Thyroid gland (tissue), 4 donors: ENCODE measurements at places on chromosomes 7 and 10.
A peak's percentile ranks its signal among the peaks of the same experiment; 100 is the strongest.

DNA sequence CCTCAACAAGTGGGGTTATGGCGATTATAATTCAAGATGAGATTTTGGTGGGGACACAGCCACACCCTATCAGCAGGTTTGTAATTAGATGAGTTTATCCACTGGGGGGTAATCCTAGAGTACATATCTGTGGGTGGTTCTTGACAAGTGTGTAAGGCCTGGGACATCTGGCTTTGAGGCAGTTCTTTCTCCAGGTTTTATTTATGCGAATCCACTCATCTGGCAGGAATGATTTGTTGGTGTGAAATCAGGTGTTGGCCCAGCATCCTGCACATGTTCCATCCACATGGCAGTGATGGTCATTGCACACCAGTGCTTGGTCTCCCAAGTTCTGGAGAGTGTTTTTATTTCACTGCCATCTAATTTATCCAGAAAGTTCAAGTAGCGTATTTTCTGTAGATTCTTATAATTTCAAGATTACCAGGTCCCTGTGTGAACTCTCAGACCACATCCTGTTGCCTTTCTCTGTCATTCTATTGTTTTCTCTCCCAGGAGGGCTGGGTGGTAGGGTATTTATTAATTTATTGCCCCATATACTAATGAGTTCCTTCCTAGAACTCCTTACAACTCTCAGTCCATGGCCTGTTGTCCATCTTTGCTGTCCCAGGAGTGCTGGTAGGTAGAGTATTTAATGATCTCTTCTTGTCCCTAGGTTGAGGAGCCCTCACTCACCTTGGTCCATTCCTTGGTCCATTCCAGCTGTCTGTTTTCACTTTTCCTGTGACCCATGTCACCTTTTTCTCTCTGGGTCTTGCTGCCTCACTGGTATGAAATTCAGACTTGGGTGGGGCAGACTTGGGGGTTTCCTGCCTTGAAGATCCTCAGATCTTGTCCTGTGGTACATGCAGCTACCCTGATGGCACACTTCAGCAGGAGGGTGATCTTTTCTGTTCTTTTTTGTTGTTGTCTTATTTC is 10.4 kb downstream of the RALA start:
- DNase-seq: no peak

GRCh38 chr7:33072471-33072870 is 9.9 kb upstream of the NT5C3A start:
- no peak for DNase-seq

DNA sequence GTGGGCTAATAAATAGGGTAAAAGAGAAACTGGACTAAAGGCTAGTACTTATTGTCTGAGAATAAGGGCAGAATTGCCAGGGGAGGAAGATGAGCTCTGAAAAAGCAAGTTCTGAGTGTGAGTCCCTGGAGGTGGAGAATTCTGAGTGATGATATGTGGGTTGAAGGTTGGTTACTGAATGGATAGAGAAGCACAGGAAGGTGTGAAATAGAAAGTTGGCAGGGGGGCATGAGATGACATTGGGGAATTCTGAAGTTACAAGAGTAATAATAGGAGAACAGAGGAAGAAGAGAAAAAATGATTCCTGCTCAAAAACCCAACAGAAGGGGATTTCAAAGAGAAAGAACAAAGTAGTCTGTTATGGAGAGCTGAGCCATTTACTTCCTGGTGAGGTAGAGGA is 76.9 kb downstream of the PRKCQ start:
- no peak for DNase-seq

GRCh38 chr10:109030581-109031210 is 892.6 kb downstream of the XPNPEP1 start:
- no peak for DNase-seq

DNA sequence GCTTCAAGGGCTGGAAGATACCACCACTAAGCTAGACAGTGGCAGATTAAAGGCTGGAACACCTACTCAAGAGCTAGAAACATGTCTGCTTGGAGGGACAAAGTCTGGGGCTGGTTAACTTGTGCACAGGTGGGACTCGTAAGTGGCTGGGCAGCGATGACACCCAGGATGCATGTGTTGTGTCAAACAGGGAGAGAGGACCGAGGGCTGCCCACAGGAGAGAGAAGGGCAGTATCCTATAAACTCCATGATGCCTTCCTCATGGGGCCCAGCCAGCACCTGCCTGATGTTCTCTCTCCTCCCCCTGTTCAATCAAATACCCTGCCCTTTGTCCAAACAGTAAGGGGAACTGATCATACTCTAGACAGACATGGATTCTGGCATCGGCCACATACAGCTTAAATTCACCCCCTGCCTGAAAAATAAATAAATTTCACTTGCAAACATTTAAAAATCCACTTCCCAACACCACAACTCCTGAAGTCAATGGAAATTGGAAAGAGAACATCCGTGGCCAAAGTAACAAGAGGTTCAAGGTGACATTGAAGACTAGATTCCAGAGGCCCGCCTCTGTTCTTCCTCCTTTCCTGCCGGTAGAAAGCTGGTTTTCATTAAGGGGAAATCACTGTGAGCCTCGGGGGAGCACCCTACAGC is 50.6 kb downstream of the CHST15 start:
- DNase-seq: no peak

DNA sequence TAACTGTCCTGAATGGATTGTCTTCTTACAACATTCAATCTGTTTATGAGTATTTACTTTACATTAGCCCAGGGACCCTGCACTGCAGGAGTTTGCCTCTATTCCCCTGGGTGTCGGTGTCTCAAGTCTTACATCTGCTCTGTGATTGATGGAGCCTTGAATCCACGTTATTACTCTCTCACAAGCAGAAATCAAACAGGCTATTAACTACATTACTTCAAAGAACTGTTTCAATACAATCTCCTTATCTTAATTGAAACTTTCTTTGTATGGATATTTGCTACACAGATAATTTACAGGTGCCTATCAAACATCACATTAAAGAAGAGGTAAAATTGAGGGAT is 3.1 kb upstream of the ARID5B start:
- DNase-seq: no peak

DNA sequence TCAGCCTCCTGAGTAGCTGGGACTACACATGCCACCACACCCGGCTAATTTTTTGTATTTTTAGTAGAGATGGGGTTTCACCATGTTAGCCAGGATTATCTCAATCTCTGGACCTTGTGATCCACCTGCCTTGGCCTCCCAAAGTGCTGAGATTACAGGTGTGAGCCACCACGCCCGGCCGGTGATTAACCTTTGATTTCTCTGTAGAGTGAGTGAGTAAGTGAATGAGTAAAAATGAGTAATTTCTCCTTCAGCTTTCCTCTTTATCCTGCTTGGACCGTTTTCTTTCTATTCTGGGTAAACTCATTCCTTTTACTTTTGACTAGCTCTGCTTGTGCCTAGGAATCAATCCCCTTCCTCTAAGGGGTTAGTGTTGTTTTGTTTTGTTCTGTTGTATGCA is 36.8 kb downstream of the ST7 start:
- DNase-seq: no peak

DNA sequence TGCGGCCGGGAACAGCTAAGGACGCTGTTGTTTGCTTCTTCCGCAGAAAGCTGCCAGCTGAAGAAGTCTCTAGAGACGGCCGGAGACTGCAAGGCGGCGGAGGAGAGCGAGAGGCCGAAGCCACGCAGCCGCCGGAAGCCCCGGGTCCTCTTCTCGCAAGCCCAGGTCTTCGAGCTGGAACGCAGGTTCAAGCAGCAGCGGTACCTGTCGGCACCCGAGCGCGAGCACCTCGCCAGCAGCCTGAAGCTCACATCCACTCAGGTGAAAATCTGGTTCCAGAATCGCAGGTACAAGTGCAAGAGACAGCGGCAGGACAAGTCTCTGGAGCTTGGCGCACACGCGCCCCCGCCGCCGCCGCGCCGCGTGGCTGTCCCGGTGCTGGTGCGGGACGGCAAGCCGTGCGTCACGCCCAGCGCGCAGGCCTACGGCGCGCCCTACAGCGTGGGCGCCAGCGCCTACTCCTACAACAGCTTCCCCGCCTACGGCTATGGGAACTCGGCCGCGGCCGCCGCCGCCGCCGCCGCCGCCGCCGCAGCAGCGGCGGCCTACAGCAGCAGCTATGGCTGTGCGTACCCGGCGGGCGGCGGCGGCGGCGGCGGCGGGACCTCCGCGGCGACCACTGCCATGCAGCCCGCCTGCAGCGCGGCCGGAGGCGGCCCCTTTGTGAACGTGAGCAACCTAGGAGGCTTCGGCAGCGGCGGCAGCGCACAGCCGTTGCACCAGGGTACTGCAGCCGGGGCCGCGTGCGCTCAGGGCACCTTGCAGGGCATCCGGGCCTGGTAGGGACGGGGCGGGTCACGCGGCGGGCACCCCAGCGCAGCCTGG is 2.4 kb downstream of the NKX2-3 start:
- no peak for DNase-seq

- no peak for DNase-seq
Measured at GRCh38 chr7:108650467-108650866, 80.8 kb downstream of the DNAJB9 start.

- DNase-seq: no peak
Measured at GRCh38 chr10:131784363-131785120, 116.3 kb upstream of the PPP2R2D start.

- DNase-seq: no peak
Measured at GRCh38 chr10:113320987-113321386, 231.9 kb upstream of the HABP2 start.

GRCh38 chr10:113178771-113179170 is 228.7 kb downstream of the TCF7L2 start:
- DNase-seq: no peak

- no peak for DNase-seq
Measured at GRCh38 chr7:125559921-125560320, 630.3 kb upstream of the POT1 start.

DNA sequence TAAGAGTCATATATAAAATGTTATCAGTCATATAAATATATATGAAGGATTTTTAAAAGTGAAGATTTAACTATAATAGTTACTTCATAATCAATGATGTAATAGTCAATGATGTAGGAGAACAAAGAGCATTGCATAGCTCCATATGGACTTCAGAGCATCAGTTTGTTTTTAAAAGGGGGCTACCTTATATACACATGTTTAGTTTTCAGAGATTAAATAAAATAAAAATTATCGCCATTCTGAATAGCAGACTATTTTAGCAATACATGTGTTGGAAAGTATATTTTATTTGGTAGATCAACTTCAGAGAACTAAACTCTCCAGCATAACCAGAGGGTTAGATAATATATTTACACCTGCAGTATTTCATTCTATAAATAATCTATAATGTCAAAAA is 29.1 kb upstream of the EPC1 start:
- no peak for DNase-seq

GRCh38 chr10:95739056-95739455 is 16.9 kb upstream of the ENTPD1 start:
- DNase-seq: no peak

- DNase-seq: no peak
Measured at GRCh38 chr10:118330295-118331076, 11.6 kb downstream of the FAM204A start.

DNA sequence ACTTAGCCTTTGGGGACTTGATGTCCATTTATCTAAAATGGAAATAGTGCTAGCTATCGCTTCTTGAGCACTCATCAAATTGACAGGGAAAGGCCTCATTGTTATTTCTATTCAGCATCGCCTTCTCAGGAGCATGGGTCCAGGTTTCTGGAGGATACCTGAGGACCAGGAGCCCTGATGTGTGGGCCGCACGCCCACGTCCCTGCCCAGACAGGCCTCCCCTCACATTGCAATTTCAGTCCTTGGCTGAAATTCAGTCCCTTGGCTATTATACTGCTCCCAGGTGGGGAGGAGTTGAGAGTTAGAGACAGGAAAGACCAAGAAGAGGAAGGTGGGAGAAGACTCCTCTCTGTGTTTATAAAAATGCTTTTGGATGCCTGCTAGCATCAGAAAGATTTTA is 38.9 kb downstream of the GPRIN2 start:
- DNase-seq: no peak

- no peak for DNase-seq
Measured at GRCh38 chr10:89438525-89438924, 24.2 kb downstream of the IFIT5 start.

GRCh38 chr10:22135591-22135990 is 82.2 kb downstream of the EBLN1 start:
- peak; percentile 68 for DNase-seq

- no peak for DNase-seq
Measured at GRCh38 chr7:69349291-69349690, 249.0 kb upstream of the AUTS2 start.

GRCh38 chr10:48456361-48456804 is 148.5 kb downstream of the ARHGAP22 start:
- peak; percentile 96 for DNase-seq

DNA sequence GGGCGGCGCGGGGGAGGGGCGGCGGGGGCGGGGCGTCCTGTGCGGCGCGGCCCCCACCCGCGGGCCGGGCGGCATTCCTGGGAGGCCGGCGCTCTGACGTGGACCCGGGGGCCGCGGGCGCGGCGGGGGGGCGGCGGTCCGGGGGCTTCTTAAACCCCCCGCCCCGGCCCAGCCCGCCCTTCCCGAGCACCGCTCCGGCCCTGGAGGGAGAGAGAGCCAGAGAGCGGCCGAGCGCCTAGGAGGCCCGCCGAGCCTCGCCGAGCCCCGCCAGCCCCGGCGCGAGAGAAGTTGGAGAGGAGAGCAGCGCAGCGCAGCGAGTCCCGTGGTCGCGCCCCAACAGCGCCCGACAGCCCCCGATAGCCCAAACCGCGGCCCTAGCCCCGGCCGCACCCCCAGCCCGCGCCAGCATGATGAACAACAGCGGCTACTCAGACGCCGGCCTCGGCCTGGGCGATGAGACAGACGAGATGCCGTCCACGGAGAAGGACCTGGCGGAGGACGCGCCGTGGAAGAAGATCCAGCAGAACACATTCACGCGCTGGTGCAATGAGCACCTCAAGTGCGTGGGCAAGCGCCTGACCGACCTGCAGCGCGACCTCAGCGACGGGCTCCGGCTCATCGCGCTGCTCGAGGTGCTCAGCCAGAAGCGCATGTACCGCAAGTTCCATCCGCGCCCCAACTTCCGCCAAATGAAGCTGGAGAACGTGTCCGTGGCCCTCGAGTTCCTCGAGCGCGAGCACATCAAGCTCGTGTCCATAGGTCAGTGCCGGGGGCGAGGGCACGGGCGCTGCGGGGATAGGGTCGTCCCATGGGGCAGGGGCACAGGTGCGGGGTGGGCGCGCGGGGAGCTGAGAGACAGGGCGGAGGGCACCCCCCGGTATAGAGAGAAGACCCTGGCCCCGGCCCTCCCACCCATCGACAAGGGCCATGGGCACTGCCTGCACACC is at the start of gene FLNC:
TSS of gene FLNC (plus strand) at position 176 of the 947 bp plus-strand sequence. CDS start at position 408, 232 bp downstream.
- DNase-seq: peak; percentile 41

DNA sequence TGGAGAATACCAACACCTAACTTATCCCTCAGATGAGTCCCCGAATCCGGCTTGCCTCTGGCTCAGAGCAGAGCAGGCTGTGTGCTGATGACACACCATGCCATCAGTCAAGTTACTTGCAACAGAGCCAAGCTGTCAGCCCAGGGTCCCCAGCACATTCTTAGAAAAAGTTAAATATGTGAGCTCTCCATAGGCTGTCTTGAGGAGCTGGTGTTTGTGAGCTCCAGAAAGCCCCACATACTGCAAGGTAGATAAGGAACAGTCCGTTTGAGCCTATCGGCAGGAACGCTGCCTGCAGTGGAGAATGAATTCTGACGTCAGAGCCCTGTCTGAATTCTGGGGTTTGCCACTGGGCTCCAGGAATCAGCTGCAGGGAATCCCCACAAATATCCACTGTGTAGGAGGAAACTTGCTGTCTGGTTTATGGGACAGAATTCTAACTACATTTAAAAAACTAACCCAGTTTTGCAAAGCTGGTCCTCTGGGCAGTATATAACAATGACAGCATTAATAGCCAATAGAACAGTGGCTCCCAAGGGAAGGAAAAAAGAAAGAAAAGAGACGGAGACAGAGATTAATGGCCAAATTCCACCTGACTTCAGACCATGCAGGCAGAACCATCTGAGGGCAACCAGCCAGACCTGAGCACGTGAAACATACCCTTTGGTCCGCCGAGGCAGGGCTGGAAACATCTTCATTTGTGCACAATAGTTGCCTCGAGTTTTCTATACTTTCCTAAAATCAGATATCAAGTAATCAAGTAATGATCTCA is 3.6 kb downstream of the SFXN4 start:
- no peak for DNase-seq
